Activated CD4-positive, alpha-beta T cell treated with anti-CD3 and anti-CD28 coated beads, Interleukin-2, amount 50 U/mL, for 1 hour (primary cell): ENCODE measurements at places on chromosomes 16 and 17.

DNA sequence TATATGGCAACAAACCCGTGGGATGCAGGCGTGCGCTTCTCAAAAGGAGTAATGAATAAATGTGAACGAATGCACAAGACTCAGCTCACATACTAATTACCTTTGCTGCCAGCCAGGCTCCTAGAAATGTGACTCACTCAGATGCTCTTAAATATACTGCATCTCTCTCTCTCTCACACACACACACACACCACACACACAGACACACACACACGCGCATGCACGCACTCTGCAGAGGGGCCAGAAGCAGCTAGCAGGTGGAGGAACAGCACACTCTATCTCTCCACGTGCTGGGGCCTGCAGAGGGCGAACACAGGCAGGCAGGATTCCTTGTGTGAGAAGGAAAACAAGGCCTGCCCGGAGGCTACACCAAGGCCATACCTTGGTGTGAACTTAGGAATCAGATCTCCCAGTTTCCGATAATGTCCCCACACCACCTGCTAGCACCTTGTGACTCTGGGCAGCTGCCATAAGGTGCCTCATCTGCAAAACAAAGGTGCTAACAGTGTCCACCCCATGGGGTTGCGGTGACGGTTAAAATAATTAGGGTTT lies 5.3 kb downstream of the GPRC5B start:
- DNase-seq: no peak

DNA sequence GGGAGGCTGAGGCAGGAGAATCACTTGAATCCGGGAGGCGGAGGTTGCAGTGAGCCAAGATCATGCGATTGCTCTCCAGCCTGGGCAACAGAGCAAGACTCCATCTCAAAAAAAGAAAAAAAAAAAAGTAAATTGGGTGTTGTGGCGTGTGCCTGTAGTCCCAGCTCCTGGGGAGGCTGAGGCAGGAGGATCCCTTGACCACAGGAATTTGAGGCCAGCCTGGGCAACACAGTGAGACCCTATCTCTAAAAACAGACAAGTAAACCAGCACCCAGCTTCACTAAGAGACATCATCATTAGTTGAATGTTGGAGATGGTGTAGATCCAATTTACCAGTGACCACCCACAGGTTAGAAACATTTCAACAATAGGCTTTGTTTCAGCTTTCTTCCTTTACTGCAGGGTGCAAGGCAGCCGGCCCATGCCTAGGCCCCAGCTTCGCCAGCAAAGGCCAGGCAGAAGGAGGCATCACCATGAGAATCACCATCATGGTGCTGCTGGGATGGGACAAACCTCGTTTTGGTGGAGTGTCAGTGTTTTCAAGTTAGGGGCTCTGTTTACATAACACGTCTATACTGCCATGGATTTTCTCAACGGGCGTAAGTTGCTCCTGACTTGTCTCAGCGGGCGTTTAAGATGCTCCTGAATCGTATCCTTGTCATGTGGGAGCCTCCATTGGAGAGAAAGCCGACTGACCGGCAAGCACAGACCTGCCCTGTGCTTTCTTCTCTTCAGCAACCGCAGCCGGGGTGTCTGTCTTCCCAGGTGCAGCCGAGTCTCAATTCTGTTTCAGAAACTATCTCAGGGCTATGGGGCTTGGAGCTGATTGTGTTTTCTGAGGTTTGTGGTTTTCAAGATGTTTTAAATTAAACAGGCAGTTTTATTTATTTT lies 7.3 kb downstream of the TCF25 start:
- no peak for DNase-seq

DNA sequence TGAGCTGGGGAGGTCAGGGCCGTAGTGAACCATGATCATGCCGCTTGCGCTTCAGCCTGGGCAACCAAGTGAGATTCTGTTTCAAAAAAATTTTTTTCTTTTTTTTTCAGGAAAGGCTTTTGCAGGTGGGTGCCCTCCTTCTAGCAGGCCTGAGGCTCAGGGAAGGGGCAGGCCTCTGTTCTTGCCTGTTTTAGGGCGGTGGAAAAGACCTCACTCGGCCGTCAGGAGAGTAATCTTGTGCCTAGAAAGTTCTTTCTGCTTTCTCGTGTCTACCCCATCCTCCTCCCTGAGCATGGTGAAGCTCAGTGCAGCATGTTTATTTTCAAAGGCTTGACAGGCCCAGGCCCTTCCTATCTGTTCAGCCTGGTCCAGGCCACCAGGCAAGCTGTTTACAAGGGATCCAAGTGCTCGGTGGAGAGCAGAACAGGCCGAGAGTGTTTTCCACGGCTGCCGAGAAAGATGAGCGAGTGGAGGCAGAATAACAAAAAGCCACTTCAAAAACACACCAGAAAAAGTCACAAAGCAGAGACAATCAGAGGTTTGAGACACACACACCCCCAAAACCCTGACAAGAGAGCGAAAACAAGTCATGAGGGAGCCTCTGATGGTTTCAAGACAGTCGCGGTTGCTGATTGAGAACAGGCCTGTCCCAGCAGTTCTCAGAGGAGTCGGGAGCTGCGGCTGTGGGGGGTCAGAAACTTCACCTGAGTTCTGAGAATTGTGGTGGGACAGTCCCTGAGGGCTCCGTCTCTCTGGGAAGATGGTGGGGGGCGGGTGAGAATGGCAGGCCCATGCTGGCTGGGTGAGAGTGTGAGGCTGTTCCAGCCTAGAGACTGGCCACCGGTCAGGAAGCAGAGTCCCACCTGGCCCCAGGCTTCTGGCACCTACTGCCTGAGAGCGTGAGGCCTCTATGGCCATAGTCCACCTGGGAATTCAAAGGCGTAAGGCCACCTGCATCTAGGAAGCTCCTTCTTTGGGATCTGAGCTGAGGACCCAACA lies 37.5 kb upstream of the CCR7 start:
- DNase-seq: peak; percentile 66

- no peak for DNase-seq
Observed at GRCh38 chr16:30017277-30017656, 5.7 kb upstream of the C16orf92 start.

GRCh38 chr17:83006515-83007455 lies 72.6 kb upstream of the METRNL start:
- no peak for DNase-seq

GRCh38 chr17:54439816-54440215 lies 460.8 kb upstream of the TOM1L1 start:
- no peak for DNase-seq
